ENCODE measurements at places on chromosomes 12 and 14.

DNA sequence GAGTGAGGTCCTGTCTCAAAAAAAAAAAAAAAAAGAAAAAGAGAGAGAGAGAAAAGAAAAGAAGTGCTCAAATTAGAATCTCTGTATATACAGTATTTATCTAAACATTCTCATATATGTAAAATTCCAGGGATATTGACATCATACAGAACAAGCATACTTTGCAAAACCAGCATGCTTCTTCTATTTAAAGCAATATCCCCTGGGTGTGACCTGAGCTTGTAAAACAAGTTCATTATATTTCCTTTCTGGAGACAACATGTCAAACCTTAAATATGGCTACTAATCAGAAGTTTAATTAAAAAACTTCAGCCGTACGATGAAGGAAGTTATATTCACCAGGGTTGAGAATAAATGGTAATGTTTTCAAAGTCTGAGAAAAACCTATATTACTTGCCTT lies 175.8 kb upstream of the HMGA2 start:
- DNase-seq = no peak

- peak; percentile 23 for DNase-seq
These were observed 40.9 kb downstream of the BEST3 start for GRCh38 chr12:69658203-69658602.

GRCh38 chr12:84791444-84791843 lies 121.2 kb downstream of the SLC6A15 start:
- no peak for DNase-seq

DNA sequence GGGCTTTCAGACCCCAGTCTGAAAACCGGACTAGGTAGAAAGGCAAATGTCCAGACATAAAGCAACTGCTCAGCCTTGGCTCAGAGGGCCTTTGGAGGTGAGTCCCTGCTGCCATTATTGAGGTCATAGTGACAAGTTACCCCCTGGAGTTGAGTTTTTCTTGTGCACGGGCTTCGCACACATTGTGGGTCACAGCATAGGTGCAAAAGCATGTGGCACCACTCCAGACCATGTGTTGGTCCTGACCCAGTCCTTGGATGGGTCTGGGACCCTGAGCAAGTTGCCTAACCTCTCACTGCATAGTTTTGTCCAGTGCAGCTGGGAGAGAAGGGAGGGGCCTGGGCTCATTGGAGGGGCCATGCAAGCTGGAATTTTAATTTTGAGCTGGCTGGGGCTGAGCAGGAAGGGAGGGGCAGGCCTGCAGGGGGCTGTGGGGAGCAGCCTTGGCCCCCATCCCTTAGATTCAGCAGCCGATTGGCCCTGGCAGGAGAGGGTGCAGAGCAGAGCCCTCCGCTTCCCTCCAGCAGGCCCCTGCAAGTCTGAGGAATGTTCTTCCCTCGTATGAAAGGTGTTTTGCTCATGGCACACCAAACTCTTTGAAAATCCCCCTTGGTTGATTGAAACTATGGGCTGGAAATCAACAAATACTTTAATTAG lies 4.2 kb upstream of the KRT5 start:
- DNase-seq = no peak

DNA sequence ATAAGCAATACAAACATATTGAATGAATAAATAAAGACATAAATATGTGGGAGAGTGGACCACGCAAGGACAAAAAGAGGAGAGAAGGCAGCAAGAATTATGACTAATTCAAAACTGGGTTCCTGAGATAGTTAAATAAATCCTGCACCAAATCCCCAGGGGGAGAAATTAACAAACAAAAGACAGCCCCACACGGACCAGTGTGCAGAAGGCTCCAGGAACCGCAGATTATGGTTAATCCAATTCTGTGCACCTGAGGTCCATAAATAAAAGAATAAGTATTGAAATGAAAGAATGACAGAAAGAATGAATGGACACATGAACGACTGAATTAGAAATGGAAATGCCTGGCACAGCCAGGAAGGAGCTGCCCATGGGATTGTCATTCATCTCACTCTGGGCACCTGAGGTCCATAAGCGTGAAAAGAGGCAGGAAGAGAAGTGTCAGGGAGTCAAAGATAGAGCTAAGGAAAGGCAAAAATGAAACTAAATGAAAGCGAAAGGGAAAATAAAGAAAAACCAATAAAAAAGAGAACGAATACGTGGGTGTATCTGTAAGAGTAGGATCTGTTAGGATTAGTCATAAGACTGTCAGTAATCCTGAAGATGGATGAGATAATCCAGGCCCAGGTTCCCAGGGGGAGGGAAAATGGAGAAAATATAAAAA lies 23.3 kb downstream of the MEG3 start:
- DNase-seq = no peak

DNA sequence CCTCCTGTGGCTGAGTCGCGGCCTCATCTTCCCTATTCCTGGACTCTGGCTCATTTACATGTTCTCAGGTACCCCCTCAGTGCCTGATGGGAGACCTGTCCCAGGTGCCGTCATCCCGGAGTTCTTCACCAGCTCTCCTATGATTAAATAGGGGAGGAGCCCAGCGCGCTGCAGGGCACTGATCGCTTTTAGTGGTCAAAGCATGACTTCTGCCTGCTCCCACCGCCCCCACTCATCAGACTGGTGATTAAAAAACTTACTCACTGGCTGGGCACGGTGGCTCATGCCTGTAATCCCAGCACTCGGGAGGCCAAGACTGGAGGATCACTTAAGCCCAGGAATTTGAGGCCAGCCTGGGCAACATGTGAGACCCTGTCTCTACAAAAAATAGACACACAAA lies 85.9 kb downstream of the FOXN4 start:
- DNase-seq = no peak

DNA sequence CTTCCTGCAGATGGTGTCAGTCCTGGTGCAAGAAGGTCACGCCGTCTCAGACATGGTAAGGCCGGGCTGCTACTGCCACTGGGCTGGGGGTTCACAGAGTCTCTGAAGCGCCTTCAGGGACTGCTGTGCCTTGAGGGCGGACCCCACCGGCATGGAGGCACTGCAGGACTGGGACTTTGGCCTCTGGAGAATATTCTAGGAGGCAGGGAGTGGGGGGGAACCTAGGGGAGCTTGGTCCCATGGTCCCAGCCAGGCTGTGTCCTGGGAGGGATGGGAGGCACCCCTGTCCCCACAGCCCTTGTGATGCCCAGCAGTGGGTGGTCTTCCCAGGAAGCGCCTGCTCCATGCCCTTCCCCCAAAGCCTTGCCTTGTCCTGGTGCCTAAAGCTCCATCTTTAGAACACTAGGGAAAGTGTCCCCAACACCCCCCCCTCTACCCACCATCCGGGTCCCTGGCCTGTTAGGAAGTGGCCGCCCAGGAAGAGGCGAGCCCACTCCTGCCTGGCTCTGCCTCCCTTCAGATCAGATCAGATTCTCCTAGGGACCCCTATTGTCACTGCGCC lies 1.5 kb downstream of the AMN start:
- no peak for DNase-seq

GRCh38 chr12:26124446-26125399 lies at the start of gene BHLHE41:
TSS of gene BHLHE41 (minus strand) at chr12:26125037. CDS start at chr12:26124779, 258 bp downstream.
- no peak for DNase-seq

- DNase-seq = no peak
These were observed 37.6 kb downstream of the SPATA7 start for GRCh38 chr14:88422919-88423650.

- no peak for DNase-seq
These were observed 8.5 kb upstream of the BCL7A start for GRCh38 chr12:122013136-122013535.

DNA sequence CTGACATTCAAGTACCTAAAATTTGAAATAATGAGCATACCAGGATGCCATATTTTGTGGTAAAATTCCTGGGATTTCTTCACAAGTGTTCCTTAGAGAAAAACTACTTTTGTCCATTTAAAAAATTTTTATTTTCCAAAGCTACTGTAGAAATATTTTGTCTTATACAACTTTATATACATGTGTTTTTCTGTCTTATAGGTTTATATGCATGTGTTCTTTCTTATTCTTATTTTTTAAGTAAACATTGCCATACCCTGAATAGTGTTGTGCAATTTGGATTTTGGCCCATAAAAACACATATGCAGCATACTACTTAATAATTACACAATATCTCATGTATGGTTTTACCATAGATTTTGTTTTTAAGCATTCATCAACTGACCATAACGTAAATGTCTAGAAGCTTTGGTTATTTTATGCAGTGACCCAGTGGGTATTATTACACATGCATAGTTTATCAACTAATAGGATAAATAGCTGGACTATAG lies 1107.4 kb upstream of the SEL1L start:
- no peak for DNase-seq

Measured in erythroblast (primary cell).